GM04504 (cell line): ENCODE measurements at places on chromosomes 16 and 17.

GRCh38 chr17:47684535-47685193 lies 9.3 kb upstream of the TBKBP1 start:
- no peak for DNase-seq

GRCh38 chr17:33602981-33603380 lies 309.9 kb upstream of the ASIC2 start:
- no peak for DNase-seq

- DNase-seq, result no peak
Measured at GRCh38 chr16:526181-527014, 1.1 kb upstream of the CAPN15 start.

DNA sequence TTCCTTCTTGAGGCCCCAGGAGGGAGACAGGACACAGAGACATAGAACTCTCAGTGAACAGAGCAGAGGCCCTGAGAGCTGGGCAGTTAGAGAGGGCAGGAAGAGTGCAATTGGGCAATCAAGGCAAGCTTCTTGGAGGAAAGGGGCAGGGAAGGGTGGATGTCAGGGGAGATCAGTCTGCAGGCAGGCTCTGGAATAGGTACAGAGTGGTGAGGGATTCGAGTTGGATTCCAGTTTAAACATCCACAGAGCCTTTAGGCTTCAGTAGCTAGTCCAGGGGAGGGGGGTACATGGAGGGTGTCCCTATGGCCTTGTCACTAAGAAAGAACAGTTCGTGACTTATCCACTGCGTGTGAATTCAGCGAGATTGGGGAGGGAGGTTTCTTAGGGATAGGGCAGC lies 2.0 kb downstream of the PYY start:
- DNase-seq, result no peak

- DNase-seq, result no peak
Measured at GRCh38 chr16:25264597-25264996, 7.0 kb upstream of the ZKSCAN2 start.

DNA sequence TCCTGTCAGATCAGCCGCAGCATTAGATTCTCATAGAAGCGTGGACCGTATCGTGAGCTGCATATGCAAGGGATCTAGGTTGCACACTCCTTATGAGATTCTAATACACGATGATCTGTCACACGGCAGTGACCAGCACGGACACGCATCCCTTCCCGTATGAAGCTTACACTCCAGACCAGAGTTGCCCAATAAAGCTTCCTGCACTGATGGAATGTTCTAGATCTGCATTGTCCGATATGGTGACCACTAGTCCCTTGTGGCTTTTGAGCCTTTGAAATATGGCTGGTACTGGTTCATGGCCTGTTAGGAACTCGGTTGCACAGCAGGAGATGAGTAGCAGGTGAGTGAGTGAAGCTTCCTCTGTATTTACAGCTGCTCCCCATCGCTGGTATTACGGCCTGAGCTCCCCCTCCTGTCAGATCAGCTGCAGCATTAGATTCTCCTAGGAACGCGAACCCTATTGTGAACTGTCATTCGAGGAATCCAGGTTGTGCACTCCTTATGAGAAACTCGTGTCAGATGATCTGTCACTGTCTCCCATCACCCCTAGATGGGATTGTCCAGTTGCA lies 49.8 kb upstream of the ZCCHC14 start:
- DNase-seq, result no peak

DNA sequence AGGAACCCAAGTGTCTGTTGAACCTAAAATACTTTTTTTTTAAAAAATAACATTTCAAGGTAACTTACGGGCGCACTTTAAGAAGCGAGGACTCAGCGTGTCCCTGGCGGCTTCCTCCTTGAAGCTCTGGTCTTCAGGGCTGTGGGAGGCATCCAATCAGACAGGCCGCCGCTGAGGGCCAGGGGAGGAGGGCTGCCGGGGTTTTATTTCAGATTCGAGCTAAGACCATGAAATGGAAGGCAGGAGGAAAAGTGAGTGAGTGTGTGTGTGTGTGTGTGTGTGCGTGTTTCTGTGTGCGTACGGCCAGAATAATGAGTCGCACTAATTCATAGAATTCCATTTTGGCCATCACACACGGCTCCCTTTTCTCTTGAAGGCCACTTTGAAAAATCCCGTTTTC lies 41.1 kb downstream of the C16orf78 start:
- DNase-seq, result no peak

- no peak for DNase-seq
Measured at GRCh38 chr16:31404353-31405064, 11.4 kb downstream of the ITGAD start.

DNA sequence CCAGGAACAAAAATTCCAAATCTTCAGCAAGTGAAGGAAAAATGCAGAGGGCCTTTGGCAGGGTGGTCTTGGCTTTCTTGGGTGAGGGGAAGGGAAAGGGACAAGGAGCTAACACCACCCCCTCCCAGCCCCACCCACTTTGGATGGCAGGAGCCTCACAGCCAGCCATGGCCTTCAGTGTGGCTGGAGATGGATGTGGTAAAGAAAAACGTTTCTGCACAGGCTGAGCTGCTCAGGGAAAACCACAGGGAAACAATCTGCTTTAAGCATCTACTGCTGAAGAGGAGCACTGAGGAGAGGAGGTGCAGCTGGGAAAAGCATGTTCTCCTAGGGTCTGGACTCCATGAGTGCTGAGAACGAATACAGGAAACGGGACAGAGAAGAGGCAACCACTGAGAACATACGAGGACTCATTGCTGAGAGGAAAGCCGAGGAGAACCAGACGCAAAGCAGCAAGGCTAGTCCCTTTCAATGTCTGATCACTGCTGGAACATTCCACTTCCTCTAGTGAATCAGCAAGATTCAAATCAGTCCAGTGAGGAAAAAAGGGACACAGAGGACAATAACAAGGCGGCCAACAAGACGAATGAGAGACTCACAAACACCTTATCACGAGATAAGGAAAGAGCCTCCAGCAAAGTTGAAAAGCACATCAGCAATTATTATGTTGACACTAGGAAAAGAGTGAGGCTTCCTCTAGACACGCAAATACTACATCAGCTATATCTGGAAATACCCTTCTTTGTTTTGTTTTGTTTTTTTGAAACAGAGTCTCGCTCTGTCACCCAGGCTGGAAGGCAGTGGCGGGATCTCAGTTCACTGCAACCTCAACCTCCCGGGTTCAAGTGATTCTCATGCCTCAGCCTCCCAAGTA lies 41.7 kb downstream of the ZZEF1 start:
- DNase-seq, result peak; percentile 16

- DNase-seq, result no peak
Measured at GRCh38 chr16:56780646-56781045, 50.7 kb downstream of the NUP93 start.

DNA sequence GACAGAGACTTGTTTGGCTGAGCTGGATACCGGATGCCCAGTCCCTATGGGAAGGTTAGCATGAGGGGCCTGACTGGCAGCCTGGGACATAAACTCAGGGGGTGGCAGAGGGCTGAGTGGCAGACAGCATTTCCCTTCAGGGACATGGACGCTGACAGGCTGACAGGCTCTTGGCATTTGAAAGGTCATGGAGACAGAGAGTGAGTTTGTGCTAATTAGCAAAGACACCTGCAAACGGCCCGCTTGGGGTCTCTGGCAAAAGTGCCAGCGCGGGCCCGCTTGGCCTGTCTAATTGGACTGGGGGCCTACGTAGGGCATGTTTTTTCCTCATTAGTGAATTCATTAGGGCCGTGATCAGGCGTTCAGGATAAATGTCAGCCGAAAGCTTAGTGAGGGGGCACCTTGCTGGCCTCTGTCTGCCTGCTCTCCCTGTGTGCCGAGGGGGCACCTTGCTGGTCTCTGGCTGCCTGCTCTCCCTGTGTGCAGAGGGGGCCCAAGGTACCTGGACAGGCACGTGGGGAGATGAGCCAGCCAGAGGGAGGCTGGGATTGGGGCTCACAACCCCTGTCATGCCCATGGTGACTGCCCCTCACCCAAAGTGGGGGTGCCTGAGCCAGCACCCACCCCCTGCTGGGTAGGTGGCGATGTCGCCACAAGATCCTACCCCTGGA lies 7.7 kb downstream of the NECAB2 start:
- no peak for DNase-seq

- peak; percentile 22 for DNase-seq
Measured at GRCh38 chr16:29674188-29674587, 4.8 kb upstream of the QPRT start.

GRCh38 chr17:7656958-7657609 lies 6.4 kb downstream of the ATP1B2 start:
- DNase-seq, result no peak

DNA sequence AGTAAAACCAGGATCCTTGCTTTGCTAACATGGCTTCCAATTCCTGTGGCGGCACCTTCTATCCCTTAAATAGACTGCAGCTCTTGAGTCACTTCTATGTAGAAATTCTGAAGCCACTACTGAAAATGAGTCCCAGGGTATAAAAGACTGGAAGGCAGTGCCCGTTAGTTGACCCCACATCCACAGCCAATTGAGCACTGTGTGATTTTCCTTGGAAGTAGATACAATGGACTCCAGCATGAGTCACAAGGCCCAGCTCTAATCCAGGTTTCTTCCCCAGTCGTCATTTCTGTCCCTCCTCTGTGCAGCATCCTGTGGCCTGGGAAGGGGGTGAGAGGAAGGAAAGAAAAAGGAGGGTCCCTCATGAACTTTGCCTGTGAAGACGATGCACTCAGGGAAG lies 69.5 kb downstream of the HLF start:
- DNase-seq, result peak; percentile 19

DNA sequence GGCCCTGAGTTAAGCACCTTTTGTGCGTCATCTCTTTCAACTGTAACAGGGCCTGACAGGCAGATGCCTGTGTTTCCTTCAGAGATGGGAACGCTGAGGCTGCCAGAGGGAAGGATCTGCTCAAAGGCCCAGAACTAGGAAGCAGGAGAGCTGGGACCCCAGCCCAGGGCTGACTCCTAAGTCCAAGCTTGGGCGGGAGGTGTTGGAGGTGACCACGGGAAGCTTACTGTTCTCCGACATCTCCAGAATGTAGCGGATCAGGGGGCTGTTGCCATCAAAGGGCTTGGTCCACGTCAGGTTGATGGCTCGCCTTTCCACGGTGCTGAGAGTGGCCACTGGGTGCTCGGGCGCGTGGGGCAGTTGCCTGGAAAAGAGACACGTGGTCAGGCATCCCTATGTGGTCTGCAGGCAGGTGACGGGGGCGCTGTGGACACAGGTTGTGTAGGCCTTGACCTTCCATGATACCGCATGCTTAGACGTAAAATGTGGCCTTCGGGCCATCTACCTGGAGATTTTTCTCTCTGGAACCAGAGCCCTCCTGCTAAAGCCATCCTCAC lies 111.4 kb upstream of the CDC42EP4 start:
- no peak for DNase-seq

DNA sequence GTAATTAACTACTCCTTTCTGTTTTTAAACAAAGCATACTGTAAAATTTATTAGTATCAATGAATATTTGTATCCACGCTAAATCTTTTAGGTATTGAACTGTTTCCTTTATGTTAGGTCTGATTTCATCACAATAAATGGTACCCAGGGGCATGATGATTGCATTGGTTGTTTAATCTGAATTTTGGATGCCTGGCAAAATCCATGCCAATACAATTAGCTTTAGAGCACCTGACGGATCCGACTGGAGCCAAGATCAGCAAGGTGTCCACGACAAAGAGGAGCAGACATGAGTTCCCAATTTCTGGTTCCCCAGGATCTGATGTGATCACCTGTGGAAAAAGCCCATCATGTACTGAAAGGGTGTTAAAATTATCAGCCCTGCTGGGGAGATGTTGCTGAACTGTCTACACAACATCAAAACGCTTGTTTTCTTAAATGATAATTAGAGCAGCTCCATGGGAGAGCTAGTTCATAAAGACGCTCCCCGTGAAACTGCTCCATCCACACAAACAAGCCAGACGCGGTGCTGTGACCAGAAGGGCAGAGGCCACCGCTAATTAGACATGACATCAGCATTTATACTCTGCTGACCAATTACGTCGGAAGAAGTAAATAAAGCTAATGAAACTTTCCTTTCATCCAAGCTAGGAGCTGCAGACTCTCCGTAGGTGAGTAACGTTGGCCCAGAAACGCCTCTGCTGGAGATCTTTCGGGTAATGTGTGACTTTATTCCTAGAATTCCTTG lies 151.7 kb downstream of the CPPED1 start:
- no peak for DNase-seq

GRCh38 chr16:67301080-67301782 lies 21.9 kb downstream of the PLEKHG4 start:
- DNase-seq, result no peak

GRCh38 chr17:31389657-31390381 lies 1.7 kb upstream of the RAB11FIP4 start:
- no peak for DNase-seq

GRCh38 chr16:80462917-80463316 lies 77.9 kb upstream of the DYNLRB2 start:
- DNase-seq, result no peak

- DNase-seq, result no peak
Measured at GRCh38 chr17:18102640-18103039, 5.9 kb upstream of the MYO15A start.

GRCh38 chr17:33202021-33202420 lies 91.1 kb downstream of the ASIC2 start:
- no peak for DNase-seq

- peak; percentile 26 for DNase-seq
Measured at GRCh38 chr17:75364078-75364477, 41.4 kb downstream of the GRB2 start.

DNA sequence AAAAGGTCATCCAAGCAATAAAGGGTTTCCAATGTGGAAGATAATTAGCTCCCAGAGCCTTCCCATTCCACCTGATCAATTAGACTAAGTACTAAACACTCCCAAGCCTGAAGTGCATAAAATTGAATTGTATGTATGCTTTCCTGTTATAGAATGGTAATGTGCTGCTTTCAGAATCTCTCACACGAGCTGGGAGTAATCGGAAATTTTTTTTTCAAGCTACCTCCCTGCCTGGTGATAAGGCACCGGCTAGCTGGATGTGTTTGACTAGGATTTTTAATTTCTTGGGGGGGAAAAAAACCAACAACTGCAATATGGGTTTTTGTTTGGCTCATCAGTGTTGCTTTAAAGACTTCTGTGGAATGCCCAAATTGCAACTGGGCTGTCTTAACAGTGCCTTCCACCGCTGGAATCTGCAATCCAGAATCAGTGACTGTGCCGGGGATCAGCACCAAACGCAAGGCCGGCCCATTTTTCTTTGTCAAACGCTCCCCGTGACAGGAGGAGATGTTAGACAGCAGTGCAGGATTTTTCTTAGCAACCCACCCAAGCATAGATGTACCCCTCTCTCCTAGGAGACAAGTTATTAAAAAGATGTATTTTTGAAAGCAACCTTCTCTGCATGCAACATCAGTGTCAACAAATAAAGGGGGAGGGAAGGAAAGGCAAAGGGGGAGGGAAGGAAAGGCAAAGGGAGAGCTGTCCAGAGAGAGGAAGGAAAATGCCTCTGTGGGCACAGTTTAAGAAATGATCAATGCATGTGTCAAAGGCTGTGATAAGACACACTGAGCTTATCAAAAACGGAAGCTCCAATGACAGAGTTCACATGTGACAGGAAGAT lies 387.2 kb downstream of the NPIPA8 start:
- DNase-seq, result no peak

DNA sequence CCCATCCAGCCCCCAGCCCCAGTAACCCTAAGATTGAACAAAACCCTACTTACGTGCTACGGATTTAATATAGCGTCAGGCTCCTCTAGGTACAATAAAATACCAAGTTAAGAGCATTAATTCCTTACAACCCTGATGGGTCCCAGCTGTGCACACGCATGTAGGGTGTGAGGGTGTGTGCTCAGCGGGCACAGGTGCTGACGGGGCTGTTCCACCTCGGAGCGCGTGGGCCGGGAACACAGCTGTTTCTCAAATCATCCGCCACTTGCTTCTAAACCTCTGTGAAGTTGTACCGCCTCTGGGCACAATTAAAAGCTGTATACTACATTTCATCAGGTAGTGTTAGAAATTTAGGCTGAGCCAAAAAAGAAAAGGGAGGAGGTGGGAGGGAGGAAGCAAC lies 478.6 kb downstream of the MAF start:
- DNase-seq, result no peak
